NCI-H1048 (cell line): ENCODE measurements at places on chromosomes 7 and 10.

DNA sequence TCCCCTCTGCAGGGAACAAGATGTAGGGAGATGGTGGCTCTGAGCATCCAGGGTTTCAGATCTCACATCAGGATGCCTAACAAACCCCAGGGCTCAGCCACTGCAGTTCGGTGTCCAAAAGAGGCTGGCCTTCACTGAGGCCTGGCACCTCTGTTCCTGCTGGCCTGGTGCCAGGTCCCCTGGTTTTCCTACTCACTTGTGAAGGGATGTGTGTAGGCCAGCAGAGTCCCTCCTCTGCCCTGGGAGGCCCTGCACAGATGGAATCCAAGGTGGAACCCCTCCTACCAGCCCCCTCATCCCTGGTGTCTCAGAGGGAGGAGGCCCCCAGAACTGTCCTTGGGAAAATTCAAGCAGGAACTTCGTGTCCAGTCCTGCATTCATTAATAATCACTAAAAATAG lies 260.6 kb downstream of the CCSER2 start:
- DNase-seq = no peak

- DNase-seq = no peak
These were observed 149.7 kb downstream of the DKK1 start for GRCh38 chr10:52463826-52464225.

- DNase-seq = no peak
These were observed 35.7 kb downstream of the PDZD8 start for GRCh38 chr10:117339578-117339977.

- no peak for DNase-seq
These were observed 18.7 kb upstream of the PTF1A start for GRCh38 chr10:23173214-23174073.

DNA sequence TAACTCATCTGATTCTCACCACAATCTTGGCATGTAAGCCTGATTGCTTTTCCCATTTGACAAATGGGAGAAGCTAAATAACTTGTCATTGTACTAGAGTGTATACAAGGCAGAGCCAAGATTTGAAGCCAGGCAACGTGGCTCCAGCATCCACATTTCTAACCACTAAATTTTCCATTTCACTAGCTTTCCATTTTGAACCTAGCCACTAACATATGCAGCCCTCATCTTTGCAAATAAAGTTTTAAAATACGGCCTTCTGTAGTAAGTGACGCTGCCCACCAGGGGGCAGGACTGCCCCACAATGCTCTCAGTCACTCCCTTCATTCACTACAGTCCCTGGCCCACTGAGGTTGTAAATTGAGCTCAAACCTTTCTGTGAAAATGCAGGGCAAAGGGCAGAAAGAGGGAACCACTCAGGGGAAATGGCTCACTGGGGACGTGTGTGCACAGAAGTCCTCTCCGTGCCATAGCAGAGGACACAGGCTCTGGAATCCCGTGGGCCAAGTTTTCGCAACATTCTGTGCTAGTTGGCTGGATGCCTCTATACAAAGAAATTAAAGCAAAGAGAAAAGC lies 315.7 kb downstream of the TNS3 start:
- no peak for DNase-seq

DNA sequence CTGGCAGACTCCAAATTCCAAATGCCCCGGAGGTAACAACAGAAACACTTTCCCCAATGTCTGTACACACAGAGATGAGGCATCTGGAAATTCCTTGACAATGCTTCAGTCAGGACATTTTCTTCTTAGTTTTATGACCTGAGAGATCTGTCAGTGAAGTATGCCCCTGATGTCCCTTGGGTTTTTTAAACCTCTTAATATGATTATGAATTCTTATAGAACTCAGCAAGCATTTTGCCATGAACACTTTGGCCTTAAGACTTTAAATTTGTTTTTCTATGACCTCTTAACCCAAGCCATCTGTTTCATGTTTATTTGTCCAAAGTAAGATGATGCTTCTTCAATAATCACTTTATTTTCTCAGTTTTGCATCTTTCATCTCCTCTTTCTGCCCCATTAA lies 1206.2 kb downstream of the GATA3 start:
- no peak for DNase-seq

- DNase-seq = no peak
These were observed 346.9 kb upstream of the PODXL start for GRCh38 chr7:131903315-131903714.

GRCh38 chr10:15642095-15642494 lies 77.6 kb downstream of the ITGA8 start:
- no peak for DNase-seq

GRCh38 chr10:116892907-116893685 lies 43.8 kb downstream of the ENO4 start:
- DNase-seq = no peak

DNA sequence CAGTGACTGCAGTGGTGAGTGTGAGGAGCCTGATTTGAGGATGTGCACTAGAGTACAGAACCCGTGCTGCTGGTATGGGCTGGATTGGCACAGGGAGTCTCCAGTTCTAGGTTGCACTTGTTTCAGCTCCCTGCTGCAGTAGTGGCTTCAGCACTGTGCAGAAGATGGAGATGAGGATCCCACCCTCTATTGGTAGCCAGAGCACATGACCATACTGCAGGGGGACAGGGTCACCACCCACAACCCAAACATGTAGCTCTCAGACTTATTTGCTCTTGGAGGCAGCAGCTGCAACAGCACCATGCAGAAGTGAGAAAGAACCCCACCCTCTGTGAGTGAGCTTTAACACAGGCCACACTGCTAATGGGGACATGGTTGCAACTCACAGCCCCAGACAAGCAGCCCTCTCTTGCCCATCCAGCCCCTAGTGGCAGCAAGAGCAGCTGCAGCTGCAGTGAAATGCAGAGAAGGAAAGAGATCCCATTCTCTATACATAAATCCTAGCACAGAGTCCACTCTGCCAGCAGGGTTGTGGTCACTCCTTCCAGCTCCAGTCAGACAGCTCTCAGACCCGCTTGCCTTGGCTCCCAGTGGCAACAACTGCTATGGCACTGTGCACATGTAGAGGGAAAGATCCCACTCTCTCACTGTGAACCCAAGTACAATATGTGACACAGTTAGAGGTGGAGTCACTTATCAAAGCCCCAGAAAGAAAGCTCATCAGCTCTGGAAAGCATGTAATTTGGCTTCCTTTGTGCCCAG lies 51.4 kb upstream of the SCIN start:
- DNase-seq = no peak

DNA sequence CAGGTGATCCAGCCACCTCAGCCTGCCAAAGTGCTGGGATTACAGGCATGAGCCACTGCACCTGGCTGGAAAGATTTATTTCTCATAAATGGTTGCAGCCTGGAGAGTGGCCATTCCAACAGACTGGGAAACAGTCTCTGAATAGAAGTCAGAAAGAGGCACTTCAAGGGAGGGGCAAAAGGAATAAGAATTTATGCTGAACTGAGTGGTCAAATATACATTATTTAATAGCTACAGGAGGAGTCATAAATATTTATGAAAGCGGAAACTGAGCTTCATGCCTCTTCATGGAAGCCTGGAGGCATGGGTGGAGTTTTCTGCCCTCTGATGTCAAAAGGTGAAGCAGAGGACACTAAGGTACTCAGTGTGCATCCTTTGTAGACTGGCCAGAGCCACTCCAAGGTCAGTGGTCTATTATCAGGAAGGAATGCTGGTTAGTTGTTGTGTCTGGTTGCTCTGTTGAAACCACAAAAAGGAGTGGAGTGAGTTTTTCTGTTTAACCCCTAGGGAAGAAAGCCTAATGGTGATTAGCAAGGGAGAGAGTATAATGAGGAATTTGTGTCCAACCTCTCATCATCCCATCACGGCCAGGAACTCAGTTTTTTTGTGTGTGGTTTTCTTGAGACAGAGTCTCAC lies 9.3 kb upstream of the NRBF2 start:
- no peak for DNase-seq

- DNase-seq = no peak
These were observed 71.8 kb downstream of the LRRN3 start for GRCh38 chr7:111162692-111163091.
